Activated CD4-positive, alpha-beta T cell treated with anti-CD3 and anti-CD28 coated beads, Interleukin-2, amount 50 U/mL, for 1 hour (primary cell): ENCODE measurements at places on chromosomes 1 and 21.
A peak's percentile ranks its signal among the peaks of the same experiment; 100 is the strongest.

- no peak for DNase-seq
Measured at GRCh38 chr1:89660224-89661061, 27.5 kb downstream of the LRRC8C start.

GRCh38 chr1:40316595-40317393, at the start of gene COL9A2:
Gene COL9A2, minus strand, starts transcription at chr1:40317286. Its CDS starts 89 bp downstream, at chr1:40317197.
- peak; percentile 57 for DNase-seq

GRCh38 chr1:67496329-67496728, 66.1 kb upstream of the SERBP1 start:
- DNase-seq, result no peak

GRCh38 chr1:213357403-213357802, 306.4 kb downstream of the RPS6KC1 start:
- no peak for DNase-seq

DNA sequence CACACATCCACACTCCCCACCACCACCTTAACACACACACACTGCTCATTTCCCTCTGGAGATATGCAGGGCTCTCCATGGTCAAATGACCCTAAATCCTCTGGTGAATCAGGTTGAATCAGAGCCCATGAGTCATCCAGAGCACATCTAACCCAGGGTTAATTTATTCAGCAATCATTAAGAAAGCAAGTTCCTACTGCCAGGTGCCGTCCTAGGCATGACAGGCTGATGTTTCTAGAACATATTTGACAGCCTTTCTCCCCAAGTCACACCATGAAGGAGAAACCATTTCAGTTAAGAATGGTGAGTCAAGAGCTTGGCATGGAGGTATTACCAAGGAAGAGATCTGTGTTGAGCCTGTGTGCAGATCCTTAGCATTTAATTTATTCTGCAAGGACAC, 194.3 kb upstream of the CAMK1G start:
- DNase-seq, result no peak

DNA sequence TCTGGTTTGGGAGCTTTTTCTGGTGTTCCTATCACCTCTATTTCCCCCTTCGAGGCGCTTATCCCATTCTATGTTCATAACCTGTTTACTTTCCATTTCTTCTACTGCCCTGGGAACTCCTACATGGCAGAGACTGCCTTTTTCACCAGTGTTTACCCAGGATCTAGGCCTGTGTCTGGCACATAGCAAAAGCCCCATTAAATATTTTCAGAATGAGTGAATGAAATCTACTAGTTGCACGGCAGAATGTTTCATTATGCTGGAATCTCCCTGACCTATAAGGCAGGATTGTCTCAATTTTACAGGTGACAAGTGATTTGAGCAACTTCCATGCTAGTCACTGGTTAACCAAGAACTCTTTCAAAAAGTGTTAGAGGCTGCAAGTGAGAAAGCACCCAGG, 70.1 kb downstream of the PGM1 start:
- DNase-seq, result no peak

GRCh38 chr1:186409091-186409490, 33.5 kb downstream of the ODR4 start:
- DNase-seq, result no peak

DNA sequence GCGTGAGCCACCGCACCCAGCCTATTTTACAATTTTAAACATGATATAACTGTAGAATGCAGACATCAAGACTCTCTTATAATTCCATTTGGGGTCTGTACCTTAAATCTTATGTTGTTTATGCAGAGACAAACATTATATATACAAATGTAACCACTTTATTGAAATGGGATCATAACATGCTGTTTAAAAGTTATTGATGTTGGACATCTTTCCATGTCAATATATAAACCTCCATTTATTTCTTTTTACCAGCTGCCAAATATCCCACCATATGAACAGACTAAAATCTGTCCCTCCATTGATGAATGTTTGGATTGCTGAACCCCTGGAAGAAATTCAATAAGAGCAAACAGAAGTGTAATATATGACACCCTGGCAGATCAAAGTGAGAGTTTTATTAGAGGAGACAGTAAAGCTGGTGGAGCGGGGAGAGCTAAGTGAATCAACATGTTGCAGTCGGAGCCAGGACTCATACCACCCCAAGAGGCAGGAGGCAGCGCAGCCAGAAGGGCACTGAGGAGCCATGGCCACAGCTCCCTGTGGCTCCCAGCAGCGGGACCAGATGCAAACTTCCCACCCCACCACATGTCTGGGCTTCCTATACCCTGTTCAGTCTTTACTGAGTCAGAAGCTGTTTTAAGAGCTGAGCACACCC, 4.7 kb upstream of the PCSK9 start:
- no peak for DNase-seq

- DNase-seq, result no peak
Measured at GRCh38 chr1:153794624-153795329, 19.6 kb downstream of the SLC27A3 start.

DNA sequence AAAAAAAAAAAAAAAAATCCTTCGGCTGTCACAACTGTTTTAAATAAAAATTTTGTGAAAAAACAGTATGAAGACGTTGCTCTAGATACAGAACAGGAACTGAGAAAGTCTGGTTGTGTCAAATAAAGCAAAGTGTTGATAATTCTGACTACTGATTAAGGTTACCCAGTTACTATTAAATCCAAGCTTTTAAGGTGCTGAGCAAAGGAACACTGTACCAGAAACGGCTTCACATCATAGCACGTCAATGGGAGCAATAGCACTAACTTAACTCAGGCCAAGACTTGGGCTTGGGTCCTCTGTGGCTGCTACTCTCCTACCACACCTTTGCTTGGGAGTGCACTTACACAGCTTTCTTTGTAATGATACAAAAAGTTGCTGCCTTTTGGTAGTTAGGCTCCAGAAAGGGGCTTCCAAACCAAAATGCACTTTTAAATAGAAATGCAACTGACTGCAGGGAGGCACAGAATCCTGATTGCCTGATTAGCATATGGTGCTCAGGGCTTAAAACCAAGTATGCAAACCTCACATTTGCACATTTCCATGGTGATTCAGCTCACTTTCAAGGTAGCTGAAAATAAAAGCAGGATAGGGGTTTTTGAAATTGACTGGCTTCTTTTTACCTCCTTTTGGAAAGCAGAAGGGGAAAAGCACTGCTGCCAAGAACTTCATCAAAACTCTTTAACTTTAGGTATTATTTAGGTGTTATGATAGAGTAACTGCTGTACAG, 6.3 kb downstream of the MCL1 start:
- no peak for DNase-seq

- no peak for DNase-seq
Measured at GRCh38 chr1:150164224-150164623, 14.5 kb downstream of the PLEKHO1 start.

DNA sequence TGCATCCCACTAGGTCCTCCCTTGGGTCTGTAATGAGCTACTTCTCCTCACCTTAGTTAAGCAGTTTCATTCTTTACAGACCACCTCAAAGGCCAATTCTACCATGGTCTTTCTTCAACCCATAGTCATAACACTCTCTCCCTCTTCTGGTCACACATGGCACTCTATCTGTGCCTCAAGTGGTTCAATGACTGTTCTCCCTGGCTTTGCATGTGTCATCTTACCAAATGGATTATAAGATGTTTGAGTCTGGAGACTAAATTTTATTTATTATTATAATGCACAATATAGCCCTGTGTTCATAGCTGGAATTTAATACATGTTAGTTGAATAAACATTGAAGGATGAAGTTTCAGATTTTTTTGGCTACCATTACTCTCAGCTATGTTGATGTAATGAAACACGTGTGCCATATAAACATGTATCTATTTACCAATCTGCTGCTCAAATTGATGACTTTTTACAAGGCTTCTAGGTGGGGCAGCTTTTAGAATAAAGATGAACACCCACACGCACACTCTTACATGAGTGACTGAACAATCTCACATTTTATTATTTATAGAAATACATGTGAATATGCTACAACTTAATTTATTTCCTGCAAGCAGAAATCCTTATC, 102.1 kb downstream of the RUNX1 start:
- DNase-seq, result no peak

DNA sequence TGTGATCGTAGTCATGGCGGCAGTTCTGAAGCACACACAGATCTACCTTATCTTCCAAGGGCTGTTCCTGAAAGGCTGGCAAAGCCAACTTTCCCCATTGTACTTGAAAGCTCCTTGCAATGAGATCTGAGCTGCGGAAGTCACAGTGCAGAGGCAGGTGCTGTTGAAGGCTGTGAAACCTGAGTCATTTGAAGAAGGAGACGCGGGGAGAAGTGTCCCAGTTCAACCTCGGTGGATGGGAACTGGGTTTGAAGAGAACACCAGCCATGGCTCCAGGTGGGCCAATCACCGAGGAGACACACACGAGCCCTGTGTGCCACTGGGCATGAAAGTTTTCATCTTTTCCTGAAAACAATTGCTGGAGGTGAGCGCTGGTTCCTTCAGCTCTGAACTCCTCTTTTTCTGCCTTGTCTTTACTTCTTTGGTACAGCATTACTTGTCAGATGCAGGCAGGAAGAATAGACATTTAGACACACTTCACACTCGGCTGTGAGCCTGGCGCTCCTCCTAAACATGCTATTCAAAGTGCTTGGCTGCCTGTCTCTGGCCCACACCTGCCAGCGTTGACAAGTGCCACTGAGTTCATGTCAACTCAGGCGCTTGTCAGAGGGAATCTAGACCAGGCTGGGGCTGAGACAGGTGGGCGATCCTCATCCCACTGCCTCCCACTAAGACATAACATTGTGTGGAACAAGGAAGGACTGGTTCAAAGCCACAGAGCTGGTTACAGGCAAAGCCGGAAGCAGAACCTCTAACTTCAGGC, 25.7 kb upstream of the PDE9A start:
- no peak for DNase-seq

DNA sequence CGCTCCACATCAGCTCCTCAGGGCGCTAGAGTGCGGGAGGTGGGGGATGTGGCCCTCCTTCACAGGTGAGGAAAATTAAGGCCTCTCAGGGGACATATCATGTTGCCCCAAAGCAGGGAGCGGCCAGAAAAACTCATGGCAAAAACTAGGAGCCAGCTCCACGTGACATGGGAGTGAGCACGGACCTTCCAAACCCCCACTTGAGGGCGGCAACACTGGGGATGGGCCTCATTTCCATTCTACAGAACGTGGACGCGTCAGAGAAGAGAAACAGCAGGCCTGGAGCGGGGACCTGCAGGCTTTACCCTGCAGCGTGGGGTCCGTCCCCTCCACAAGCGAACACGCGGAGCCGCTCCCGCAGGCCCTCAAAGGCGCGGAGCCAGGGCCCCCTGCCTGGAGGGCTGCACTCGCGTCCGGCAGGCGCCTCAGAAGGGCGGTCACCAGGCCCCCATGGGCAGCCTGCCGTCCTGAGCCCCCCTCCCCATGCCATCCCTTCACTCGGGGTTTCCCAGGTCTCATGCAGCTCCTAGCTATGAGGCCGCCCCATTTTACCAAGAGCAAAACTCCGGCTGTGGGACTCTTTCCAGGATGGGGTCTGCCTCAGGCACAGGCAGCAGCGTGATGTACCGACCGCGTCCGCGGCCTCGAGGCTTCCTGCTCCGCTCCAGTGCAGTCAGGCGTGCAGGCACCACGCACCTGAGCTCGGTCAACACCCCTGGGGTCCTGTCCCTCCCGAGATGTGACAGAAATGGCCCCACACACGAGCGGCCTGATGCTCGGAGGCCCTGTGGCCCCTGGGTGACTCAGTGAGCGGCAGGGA, 5.5 kb downstream of the CFAP410 start:
- DNase-seq, result no peak

DNA sequence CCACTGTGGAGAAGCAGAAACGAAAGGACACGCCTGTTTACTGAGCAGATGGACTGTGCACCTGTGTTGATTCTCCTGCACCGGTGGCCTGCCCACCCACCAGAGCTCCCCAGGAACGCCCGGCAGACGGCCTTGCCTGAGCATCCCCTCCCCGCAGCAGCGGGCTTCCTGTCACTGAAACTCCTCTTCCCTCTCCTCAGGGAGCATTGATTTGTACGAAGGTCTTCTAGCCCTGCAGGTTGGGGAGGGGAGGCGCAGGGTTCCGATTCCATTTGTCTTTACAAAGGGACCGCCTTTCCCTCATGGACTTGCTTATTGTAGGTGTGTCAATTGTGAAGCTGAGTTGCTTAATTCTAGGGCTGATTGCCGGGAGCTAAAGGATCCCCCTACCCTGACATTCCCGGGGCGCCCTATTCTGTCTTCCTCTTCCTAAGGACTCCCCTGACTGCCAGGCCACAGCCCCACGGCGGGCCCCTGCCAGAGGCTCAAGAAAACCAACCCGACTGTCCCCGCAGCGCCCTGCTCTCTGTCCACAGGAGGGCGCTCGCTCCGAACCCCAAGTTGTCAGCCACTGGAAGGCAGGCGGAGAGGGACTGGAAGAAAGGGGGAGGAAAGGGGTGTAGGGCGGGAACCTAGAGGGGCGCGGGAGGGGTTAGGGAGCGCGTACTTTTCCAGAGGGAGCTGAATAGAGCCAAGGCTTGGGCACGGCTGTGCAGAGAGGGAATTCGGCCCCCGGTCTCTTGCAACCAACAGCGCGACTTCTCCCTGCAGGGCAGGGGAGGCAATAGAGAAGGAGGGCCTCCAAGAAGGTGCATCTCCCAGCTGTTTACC, 2.8 kb downstream of the S100A6 start:
- peak; percentile 83 for DNase-seq

DNA sequence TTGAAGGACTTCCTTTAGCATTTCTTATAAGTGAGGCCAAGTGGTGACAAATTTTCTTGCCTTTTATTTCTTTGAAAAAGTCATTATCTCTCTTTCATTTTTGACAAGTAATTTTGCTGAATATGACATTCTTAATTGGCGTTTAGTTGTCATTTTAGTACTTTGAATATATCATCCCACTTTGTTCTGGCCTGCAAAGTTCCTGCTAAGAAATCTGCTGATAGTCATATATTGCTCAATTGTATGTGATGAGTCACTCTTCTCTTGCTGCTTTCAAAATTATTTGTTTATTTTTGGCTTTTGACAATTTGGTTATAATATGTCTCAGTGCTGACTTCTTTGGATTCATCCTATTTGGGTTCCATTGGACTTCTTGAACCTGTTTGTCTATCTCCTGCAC, 312.6 kb downstream of the DUSP10 start:
- DNase-seq, result no peak

DNA sequence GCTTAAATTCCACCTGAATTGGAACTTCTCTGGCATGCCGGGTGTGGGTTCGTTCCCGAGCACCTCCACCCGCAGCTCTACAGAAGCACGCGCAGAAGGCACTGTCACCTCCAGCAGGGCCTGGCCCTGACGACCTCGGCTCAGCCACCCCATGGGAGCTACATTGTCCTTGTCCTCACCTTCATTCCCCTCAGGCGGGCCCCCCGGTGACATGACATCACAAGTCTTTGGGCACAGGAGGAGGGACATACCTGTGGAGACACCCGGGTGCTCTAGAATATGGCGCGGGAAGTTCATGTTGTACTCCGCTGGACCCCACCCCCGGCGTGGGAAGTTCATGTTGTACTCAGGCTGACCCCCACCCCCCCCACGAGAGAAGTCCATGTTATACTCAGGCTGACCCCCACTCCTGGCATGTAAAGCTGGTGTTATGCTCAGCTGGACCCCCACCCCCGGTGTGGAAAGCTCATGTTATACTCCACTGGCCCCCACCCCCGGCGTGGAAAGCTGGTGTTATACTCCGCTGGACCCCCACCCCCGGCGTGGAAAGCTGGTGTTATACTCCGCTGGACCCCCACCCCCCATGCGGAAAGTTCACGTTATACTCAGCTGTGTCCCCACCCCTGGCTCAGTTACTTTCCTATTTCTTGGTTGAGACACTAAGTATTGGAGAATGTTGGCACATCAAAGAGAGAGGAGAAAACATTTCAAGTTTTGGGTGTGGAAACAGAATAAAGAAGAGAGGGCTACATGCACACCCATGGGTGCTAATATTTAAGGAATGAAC, 37.6 kb downstream of the UMODL1 start:
- no peak for DNase-seq

- no peak for DNase-seq
Measured at GRCh38 chr1:159752135-159752580, 28.6 kb upstream of the DUSP23 start.

- DNase-seq, result peak; percentile 96
Measured at GRCh38 chr1:186375152-186375928, at the start of the genes ODR4 and TPR. Gene ODR4, plus strand, starts transcription at chr1:186375838. Its CDS starts 3,948 bp downstream, at chr1:186379786. Gene TPR, minus strand, starts transcription at chr1:186375253. Its CDS starts 225 bp downstream, at chr1:186375028.
